ENCODE measurements at places on chromosomes 5 and 9. TPM values are rescaled to one million over a fixed set of nuclear protein-coding genes. Genes with fewer than 3 reads are reported as not detected.
A peak's percentile ranks its signal among the peaks of the same experiment; 100 is the strongest.

GRCh38 chr5:142432369-142432863, 107.6 kb upstream of the SPRY4 start:
- DNase-seq: peak; percentile 60

GDA gene
- 0.35 TPM for total RNA-seq

DNA sequence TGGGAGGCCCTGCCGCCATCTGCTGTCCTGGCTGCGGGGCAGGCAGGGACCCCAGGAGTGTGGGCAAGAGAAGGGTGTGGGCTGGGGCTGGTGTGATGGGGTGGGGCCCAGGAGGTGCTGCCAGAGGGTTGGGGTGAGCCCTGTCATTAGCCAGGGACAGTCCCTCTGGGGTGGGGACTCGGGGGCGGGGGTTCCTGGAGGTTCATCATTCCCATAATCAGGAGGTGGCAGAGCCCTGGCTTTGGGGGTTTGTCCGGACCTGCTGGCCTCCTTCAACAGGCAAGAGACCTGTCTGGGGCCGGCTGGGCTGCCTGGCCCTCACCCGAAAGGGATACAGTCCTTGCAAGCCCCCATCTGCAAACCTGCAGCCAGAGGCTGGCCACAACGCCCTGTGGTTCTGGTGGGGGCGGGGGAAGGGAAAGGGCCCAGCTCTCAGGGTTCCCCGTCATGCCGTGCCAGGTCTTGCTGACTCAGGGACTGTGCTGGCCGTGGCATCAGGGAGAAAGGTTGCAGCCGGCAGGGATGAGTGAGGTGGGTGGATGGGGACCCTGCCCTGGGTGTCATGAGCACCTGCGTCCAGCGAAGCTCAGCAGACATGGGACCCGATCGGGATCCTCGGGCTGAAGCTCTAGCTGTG, 65.2 kb downstream of the MRPL36 start:
- DNase-seq: no peak

GRCh38 chr5:170576602-170577535, 73.0 kb downstream of the KCNIP1 start:
- DNase-seq: no peak

SEMA4D gene
- 28.3 TPM for total RNA-seq

- no peak for DNase-seq
Measured at GRCh38 chr5:133565993-133566392, 46.3 kb downstream of the FSTL4 start.

TMEM267 gene
- 6.5 TPM for total RNA-seq

RABEPK gene
- total RNA-seq: 8.8 TPM

DNA sequence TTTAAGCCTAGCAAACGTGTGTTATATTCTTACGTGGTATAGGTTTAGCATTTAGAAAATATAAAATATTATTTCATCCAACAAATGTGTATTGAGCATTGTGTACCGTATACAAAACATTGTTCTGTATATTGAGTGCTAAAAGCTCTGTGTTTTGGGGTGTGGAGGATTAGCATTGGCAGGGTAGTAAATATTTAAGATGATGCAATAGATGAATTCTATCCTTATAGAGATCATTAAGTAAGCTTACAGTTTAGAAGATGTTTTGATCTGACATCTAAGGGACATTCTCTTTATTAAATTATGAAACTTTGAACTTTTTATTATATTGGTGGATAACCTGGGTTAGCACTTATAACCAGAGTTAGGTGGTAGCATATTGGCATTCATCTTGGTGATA, 48.5 kb upstream of the GLIPR2 start:
- no peak for DNase-seq

GRCh38 chr5:134994560-134995156, 27.0 kb downstream of the CATSPER3 start:
- no peak for DNase-seq

DIPK1B gene
- 40.8 TPM for total RNA-seq
